ENCODE measurements at places on chromosomes 11 and 22.

DNA sequence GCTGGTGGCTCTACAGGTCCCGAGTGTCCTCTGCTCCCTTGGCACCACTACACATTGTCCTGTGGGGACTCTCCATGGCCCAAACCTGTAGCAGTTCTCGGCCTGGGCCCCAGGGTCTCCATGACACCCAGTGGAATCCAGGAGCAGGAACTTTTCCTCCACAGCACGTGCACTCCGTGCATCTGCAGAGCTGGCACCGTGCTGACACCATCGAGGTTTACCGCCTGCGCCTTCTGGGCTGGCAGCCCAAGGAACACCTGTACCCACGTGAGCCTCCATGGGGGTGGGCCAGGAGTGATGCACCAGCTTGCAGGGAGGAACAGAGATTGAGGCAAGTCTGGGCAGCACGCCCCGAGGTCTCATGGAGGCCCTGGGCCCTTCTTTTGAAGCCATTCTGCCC lies 25.2 kb downstream of the TSPAN32 start:
- no peak for DNase-seq

- no peak for DNase-seq
Observed at GRCh38 chr11:73271936-73272679, at the start of gene P2RY6. Gene P2RY6, plus strand, starts transcription at chr11:73272338. Its CDS starts 24,181 bp downstream, at chr11:73296519.

DNA sequence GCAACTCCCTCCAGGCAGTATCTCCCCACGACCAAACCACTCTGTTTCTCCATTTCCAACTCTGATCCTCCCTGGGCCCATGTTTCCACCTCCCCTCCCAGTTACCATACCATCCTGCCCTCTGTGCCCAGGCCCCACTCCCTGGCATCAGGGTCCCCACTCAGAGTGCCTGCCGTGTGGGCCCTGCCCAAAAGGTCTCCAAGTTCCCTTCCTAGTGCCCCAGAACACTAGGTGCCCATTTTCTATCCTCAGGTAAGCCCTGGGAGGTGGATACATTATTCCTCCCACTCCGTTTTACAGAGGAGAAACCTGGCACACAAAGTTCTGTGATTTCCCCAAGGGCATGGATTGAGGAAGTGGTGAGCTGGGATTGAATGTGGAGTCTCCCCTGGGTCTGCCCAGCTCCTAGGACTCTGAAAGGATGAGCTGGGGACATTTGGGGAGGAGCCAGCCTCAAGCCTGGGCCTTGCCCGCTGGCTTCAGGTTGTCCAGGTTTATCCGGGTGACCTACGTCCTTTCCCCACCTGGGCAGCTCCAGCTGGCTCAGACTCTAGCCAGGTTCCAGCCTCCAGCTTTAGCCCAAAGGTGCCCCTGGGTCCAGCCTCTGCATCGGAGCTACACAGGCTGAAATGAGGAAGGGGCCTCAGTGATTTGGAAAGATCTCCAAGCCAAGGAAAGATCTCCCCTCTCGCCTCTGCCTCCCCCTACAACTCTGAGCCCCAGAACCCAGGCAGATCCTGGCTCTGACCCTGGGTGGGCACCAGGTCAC lies 2.2 kb upstream of the GSTT4 start:
- DNase-seq: no peak

DNA sequence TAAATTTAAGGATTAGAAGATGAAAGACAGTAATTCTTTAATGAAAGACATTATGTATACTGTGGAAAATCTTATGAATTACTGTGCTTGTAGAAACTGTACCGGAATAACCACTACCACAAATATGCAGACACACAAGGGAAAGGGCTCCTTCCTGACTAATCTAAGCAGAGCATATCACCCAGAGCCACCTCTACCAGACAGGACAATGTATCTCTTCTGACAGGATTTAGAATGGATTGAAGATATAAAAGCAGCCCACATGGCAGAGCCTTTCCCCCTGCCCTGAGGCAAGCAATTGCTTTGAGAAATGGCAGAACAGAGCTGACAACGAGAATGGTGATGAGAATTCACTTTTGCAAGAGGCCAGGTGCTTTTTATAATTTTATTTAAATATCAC lies 144.1 kb downstream of the NOX4 start:
- DNase-seq: no peak

- DNase-seq: no peak
Observed at GRCh38 chr22:41927813-41928212, 1.2 kb upstream of the TNFRSF13C start.

DNA sequence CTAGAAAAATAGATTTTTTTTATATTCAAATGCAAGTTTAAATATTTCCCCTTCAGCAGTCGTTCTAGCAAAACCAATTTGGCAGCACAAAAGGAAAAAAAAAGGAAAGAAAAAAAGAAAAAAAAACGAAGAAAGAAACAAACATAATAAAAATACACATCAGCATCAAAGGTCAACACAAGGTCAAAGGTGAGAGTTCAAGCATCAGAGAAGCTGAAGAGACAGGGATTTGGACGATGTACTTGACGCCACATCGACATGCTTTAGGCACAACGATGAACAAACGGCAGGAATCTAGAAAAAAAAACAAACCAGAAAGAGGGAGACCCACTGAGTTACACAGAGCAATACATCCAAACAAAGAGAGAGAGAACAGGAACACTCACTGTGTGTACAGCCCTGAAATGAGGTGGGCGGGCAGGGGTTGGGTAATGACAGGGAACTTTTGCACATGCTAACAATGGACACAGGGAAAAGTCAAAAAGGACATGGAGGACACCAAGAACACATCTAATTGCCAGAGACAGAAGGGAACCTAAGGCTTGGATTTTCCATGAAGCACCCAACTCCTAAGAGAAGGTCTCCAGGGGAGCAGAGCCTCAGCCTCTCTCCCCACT lies 19.8 kb upstream of the RAPSN start:
- no peak for DNase-seq

DNA sequence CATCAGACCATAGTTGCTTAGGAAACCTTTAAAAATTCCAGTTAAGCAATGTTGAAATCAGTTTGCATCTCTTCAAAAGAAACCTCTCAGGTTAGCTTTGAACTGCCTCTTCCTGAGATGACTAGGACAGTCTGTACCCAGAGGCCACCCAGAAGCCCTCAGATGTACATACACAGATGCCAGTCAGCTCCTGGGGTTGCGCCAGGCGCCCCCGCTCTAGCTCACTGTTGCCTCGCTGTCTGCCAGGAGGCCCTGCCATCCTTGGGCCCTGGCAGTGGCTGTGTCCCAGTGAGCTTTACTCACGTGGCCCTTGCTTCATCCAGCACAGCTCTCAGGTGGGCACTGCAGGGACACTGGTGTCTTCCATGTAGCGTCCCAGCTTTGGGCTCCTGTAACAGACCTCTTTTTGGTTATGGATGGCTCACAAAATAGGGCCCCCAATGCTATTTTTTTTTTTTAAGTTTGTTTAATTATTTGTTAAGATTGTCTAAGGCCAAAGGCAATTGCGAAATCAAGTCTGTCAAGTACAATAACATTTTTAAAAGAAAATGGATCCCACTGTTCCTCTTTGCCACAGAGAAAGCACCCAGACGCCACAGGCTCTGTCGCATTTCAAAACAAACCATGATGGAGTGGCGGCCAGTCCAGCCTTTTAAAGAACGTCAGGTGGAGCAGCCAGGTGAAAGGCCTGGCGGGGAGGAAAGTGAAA lies 73.4 kb downstream of the NCAPD3 start:
- no peak for DNase-seq

DNA sequence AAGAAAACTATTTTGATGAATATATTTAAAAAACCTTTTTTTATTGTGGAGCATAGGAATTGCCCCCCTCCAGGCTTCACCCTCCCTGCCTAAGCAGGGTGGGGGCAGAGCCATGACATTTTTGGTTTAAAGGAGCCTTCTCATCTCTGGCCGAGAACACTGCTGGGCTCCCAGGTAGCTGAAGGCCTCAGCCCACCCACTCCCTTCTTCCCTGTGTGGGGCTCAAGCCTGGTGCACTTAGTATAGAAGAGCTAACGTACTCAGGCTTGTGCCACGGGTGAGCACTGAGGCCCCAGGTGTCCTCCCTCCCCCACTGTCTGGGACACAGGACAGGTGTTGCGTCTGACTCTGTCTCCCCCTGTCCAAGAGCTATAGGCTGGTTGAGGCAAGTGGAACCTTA lies 2.2 kb upstream of the IL18BP start:
- no peak for DNase-seq

- no peak for DNase-seq
Observed at GRCh38 chr22:50218996-50219727, 18.4 kb downstream of the SELENOO start.

DNA sequence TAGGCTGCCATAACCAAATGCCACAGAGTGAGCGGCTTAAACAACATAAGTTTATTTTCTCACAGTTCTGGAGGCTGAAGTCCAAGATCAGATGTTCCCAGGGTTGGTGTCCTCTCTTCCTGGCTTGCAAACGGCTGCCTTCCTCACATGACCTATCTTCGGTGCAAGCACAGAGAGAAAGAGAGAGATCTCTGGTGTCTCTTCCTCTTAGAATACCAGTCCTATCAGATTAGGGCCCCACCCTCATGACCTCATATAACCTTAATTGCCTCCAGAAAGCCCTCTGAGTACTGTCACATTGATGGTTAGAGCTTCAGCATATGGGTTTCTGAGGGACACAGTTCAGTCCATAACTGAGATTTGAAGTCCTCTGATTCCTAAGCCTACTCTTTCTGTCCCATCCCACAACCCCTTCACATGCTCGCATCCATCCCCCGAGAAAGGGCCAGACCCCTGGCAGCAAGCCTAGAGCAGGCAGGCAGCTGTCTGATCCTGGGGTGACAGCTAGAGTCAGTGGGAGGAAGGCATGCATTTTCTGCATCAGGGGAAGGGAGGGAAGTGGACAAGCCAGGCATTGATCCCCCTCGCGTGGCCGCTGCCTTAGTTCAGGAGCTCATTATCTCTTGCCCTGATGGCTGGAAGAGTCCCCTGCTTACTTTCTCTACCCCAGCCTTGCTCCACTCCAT lies 114.1 kb downstream of the FAR1 start:
- DNase-seq: no peak

DNA sequence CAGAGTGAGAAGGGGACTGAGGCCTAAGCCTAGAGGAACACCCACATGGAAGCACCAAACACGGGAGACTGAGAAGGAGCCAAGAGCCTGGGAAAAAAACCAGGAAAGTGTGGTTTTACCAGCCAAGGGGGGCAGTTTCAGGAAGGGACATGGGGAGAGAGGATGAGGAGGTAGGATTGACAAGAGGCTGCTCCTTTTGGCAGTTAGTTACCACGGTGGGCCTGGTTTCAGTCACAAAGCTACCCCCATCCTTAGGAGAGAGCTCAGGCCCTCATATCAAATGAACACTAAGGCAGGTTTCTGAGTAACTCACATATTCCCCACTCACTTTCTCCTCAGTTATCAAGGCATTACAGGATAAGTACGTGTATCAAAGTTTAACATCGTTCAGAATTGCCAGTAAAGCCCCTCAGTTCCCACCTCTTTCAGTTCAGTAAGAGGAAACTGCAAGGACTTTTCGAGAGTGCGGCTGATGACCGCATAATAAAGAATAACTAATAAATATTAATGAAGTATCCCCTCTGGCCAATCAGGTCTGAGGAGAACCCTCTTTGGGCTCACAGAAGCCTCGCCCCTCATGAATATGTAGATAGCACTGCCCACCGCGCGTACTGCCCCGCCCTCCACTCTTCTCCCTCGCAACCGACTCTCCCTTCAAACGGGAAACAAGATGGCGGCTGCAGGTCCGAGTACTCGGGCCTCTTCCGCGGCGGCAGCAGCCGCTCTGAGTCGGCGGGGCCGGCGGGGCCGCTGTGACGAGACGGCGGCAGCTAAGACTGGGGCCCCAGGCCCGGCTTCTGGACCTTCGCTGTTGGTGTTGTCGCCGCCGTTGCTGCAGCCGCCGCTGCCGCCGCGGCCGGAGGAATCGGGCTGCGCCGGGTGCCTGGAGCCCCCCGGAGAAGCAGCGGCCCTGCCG lies at the start of gene RNF169:
Gene RNF169, plus strand, starts transcription at position 639 of the 916 bp plus-strand sequence. Its CDS starts 32 bp downstream, at position 671.
- DNase-seq: peak; percentile 88

DNA sequence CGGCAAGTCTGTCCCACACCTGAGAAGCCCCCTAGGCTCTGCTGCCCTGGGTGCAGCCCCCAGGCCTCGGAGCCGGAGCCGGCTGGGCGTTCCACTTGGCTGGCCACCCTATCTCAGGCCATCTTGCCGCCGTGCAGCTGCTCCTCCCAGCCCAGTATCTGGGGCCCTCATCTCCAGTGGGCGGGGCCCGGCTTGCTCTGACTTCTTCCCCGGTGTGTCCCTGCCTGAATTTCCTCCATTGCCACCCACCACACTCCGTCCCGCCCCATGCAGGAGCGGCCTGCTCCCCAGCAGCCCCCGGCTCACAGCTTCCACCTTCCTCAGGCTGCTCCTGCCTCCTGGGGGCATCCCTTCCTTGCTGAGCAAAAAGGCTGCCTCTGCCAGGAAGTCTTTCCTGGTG lies 46.6 kb downstream of the WNT7B start:
- no peak for DNase-seq
